PC-9 (cell line): ENCODE measurements at places on chromosomes 12 and 14. TPM values are rescaled to one million over a fixed set of nuclear protein-coding genes. Genes with fewer than 3 reads are reported as not detected.

DNA sequence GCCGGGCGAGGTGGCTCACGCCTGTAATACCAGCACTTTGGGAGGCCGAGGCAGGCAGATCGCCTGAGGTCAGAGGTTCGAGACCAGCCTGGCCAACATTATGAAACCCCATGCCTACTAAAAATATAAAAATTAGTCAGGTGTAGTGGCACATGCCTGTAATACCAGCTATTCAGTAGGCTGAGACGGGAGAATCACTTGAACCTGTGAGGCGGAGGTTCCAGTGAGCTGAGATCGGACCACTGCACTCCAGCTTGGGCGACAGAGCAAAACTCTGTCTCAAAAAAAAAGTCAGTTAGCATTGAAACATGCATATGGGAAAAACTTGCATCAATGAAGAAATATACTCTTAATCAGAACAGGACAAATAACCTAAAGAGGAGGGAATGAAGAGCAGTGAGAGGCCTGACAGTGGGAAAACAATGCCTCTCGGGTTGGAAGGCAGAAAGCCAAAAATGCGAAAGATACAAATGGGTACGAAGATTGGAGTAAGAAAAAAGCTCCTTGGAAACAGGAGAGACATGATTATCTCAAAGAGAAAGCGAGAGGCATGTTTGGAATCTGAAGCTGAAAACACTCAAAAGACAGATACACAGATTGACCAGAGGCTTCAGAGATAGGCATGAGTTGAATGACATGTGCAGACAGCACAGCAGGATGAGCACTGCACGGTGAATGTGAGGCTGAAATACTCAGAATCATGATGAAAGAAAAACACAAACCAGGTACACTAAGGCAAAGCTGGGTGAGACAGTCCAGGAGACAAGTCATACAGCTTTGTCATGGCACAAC lies 30.6 kb downstream of the RESF1 start:
- H3K4me1 ChIP-seq, result no peaks in the 10 kb centered on the region
- no peaks in the 10 kb centered on the region for H3K36me3 ChIP-seq
- H3K4me3 ChIP-seq, result no peak overlapping the region
- no peak for DNase-seq
- no peak overlapping the region for H3K27ac ChIP-seq

- H3K4me1 ChIP-seq, result no peaks in the 10 kb centered on the region
- peaks cover 8% of the 10 kb centered on the region; the same call in 1 of the 2 replicates for H3K36me3 ChIP-seq
- H3K27me3 ChIP-seq, result no peaks in the 10 kb centered on the region
- DNase-seq, result no peak
- H3K27ac ChIP-seq, result no peak overlapping the region
Measured at GRCh38 chr14:63524537-63525155, 18.5 kb downstream of the PPP2R5E start.

- peaks cover 5% of the 10 kb centered on the region for H3K36me3 ChIP-seq
- no peak overlapping the region for H3K27ac ChIP-seq
- no peaks in the 10 kb centered on the region for H3K4me1 ChIP-seq
- H3K4me3 ChIP-seq, result no peak overlapping the region
Measured at GRCh38 chr12:132162508-132163031, 18.3 kb downstream of the NOC4L start.

GRCh38 chr14:100325958-100326357 lies 2.8 kb downstream of the SLC25A47 start:
- H3K27me3 ChIP-seq, result no peaks in the 10 kb centered on the region
- no peak overlapping the region for H3K4me3 ChIP-seq
- H3K27ac ChIP-seq, result no peak overlapping the region
- H3K36me3 ChIP-seq, result no peaks in the 10 kb centered on the region
- DNase-seq, result no peak

DNA sequence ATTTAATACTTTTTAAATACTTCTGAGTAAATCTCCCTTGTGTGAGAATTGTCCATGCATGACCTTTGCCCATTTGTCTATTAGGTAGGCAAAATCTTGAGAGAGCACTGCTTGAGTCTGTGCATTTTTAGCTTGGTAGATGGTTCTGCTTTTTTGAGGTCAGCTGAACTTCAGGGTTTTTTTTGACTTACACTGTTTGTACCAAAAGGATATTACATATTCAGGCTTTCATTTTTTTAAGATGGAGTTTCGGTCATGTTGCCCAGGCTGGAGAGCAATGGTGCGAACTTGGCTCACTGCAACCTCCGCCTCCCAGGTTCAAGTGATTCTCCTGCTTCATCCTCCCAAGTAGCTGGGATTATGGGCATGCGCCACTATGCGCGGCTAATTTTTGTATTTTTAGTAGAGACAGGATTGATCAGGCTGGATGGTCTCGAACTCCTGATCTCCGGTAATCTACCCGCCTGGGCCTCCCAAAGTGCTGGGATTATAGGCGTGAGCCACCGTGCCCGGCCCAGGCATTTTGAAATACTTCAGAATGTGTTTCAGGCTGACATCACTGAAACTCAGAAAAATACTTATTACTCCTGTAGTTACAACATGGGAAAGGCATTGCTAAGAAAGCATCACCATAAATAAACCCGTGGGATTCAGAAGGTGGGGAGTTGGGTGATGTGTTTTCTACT lies 11.1 kb downstream of the RASSF3 start:
- H3K4me1 ChIP-seq, result peaks cover 59% of the 10 kb centered on the region
- H3K4me3 ChIP-seq, result no peak overlapping the region
- no peak overlapping the region for H3K27ac ChIP-seq
- no peaks in the 10 kb centered on the region for H3K27me3 ChIP-seq

DNA sequence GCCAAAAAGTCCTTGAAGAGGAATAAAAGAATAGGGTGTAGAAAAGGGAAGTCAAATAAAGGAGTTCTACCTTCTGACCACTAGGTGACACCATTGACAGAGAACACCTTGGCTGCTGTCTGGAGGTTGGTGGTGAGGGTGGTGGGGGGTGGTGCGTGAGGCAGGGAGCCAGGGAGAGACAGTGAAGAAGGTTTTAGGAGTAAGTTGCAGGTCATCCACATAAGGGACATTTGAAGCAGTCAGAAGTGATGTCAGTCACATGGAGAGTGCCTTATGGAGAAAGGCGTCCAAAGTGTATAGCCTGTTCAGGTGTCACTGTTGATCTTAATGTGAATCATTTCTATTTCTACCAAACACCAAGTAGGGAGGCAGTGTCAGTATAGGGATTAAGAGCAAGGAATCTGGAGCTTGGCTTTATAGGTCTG lies 279.3 kb upstream of the DDHD1 start:
- peak; percentile 25 for DNase-seq
- no peak overlapping the region for H3K4me3 ChIP-seq
- H3K36me3 ChIP-seq, result no peaks in the 10 kb centered on the region
- no peaks in the 10 kb centered on the region for H3K4me1 ChIP-seq

- peaks cover 16% of the 10 kb centered on the region; the same call in 1 of the 2 replicates for H3K27me3 ChIP-seq
- no peak within 1 kb of the TSS for H3K27ac ChIP-seq
- no peaks in the 10 kb centered on the region for H3K36me3 ChIP-seq
- no peaks in the 10 kb centered on the region for H3K4me1 ChIP-seq
Measured at GRCh38 chr14:41606532-41607303, at the start of gene LRFN5. Gene LRFN5, plus strand, starts transcription at chr14:41606876.

ITGB7 gene
- 2.4 and 3.3 TPM in 2 replicates for total RNA-seq

- no peaks in the 10 kb centered on the region for H3K4me1 ChIP-seq
- no peak for DNase-seq
- no peaks in the 10 kb centered on the region for H3K27me3 ChIP-seq
- no peak overlapping the region for H3K27ac ChIP-seq
- no peak overlapping the region for H3K4me3 ChIP-seq
Measured at GRCh38 chr12:68467514-68467913, 135.4 kb upstream of the MDM1 start.

DNA sequence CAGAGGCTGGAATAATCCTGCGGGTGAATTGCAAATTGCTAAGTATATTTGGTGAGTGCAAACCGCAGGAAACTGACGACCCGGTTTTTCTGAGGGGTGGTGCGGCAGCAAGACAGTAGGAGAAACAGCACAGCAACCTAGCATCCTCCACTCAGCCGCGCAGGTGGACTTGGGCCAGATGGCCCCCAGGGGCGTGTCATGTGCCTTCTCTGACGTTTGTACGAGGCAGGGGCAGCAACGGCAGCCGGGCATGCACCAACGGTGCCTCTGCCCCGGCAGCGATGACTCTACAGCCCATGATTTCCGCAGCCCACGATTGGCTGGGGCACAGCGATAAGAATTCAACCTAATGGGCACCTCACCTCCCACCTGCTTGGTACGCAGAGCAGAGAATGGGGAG lies 11.1 kb upstream of the CLEC2A start:
- no peaks in the 10 kb centered on the region for H3K36me3 ChIP-seq
- H3K4me1 ChIP-seq, result no peaks in the 10 kb centered on the region
- H3K4me3 ChIP-seq, result no peak overlapping the region
- DNase-seq, result no peak
- H3K27ac ChIP-seq, result no peak overlapping the region
- no peaks in the 10 kb centered on the region for H3K27me3 ChIP-seq

BICDL1 gene
- total RNA-seq, result 14.4 and 18.6 TPM in 2 replicates

- DNase-seq, result no peak
- no peaks in the 10 kb centered on the region for H3K4me1 ChIP-seq
- H3K27ac ChIP-seq, result no peak overlapping the region
- H3K4me3 ChIP-seq, result no peak overlapping the region
Measured at GRCh38 chr14:99322731-99323599, 51.0 kb upstream of the BCL11B start.

LUM gene
- total RNA-seq, result not detected in 2 replicates

PROX2 gene
- not detected in 2 replicates for total RNA-seq

DNA sequence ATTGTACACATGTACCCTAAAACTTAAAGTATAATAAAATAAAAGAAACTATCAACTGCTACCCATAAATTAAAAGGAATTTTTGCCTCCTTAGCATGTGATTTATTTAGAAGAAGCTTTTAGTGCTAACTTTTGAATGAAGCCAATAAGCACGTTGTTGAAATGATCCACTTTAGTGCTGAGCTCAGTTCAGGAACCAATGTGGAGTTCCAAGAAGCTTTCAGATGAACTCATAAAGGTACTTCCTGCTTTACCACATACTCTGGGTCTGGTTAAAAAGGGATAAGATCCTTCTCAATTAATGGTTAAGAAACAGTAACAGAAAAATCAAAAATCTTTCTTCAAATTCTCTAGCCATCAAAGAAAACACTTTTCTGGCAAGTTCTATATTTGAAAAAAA lies 39.4 kb downstream of the TMTC1 start:
- H3K27ac ChIP-seq, result no peak overlapping the region
- H3K4me1 ChIP-seq, result no peaks in the 10 kb centered on the region
- no peak overlapping the region for H3K4me3 ChIP-seq
- no peaks in the 10 kb centered on the region for H3K27me3 ChIP-seq

GRCh38 chr14:103055695-103056094 lies 1.7 kb downstream of the CDC42BPB start:
- H3K4me1 ChIP-seq, result peaks cover 49% of the 10 kb centered on the region
- DNase-seq, result no peak
- H3K4me3 ChIP-seq, result peak overlapping the region; percentile 86
- H3K36me3 ChIP-seq, result peaks cover 16% of the 10 kb centered on the region; the same call in 1 of the 2 replicates

DNA sequence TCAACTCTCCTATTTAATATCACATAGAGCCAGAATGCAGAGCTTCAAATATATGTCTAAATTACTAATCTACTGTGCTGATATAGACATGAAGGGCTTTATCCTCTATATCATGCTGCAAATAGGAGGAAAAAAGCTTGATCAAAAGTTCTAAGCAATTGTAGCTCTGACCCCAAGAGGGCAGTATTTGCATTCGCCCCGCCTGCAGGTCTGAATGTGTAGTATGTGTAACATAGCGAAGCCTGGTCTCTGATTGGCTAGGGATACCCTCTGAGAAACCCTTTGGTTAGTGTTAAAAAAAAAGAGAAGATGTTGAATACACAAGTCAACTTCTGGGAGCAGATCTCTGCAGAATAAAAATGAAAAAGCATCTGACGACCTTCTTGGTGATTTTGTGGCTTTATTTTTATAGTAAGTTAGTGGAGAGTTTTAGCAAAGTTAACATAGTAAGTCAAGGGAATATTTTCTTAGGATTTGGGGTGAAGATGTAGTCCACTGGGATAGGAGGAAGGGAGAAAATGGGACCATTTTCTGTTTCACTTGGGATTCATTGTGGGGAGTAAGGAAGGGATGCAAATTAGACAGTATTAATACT lies 151.6 kb upstream of the OR4E1 start:
- H3K27ac ChIP-seq, result no peak overlapping the region
- peaks cover 7% of the 10 kb centered on the region; the same call in 1 of the 2 replicates for H3K4me1 ChIP-seq
- H3K27me3 ChIP-seq, result no peaks in the 10 kb centered on the region
- DNase-seq, result no peak
- no peaks in the 10 kb centered on the region for H3K36me3 ChIP-seq

- no peaks in the 10 kb centered on the region for H3K27me3 ChIP-seq
- DNase-seq, result no peak
- no peaks in the 10 kb centered on the region for H3K4me1 ChIP-seq
- no peak overlapping the region for H3K4me3 ChIP-seq
Measured at GRCh38 chr14:59964251-59965007, 44.5 kb downstream of the LRRC9 start.

DNA sequence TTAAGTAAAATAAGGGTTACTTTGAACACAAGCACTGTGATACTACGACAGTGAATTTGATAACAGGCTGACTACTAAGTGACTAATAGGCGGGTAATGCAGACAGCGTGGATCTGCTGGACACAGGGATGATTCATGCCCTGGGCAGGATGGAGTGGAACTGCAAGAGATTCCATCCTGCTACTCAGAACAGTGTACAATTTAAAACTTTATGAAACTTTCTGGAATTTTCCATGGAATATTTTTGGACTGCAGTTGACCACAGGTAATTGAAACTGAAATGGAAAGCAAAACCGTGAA lies 46.0 kb downstream of the YEATS4 start:
- H3K4me3 ChIP-seq, result no peak overlapping the region
- H3K4me1 ChIP-seq, result peaks cover 19% of the 10 kb centered on the region
- H3K36me3 ChIP-seq, result no peaks in the 10 kb centered on the region
- peak overlapping the region; percentile 40 for H3K27ac ChIP-seq
- no peaks in the 10 kb centered on the region for H3K27me3 ChIP-seq

FAM181A gene
- total RNA-seq, result not detected in 2 replicates

GRCh38 chr14:93787465-93788292 lies 606 bp downstream of the PRIMA1 start:
- H3K27me3 ChIP-seq, result peaks cover 38% of the 10 kb centered on the region
- no peak overlapping the region for H3K27ac ChIP-seq
- no peaks in the 10 kb centered on the region for H3K36me3 ChIP-seq

- no peaks in the 10 kb centered on the region for H3K36me3 ChIP-seq
- H3K4me3 ChIP-seq, result no peak overlapping the region
- peak; percentile 97 for DNase-seq
- peaks cover 53% of the 10 kb centered on the region for H3K4me1 ChIP-seq
Measured at GRCh38 chr14:31263485-31264133, 56.0 kb upstream of the HECTD1 start.

- H3K27ac ChIP-seq, result no peak overlapping the region
- H3K36me3 ChIP-seq, result no peaks in the 10 kb centered on the region
- no peaks in the 10 kb centered on the region for H3K27me3 ChIP-seq
- DNase-seq, result no peak
Measured at GRCh38 chr14:32770422-32770821, 168.3 kb upstream of the NPAS3 start.

- no peak for DNase-seq
- no peaks in the 10 kb centered on the region for H3K27me3 ChIP-seq
- no peaks in the 10 kb centered on the region for H3K4me1 ChIP-seq
- no peaks in the 10 kb centered on the region for H3K36me3 ChIP-seq
- no peak overlapping the region for H3K27ac ChIP-seq
Measured at GRCh38 chr12:29662734-29663323, 120.9 kb downstream of the TMTC1 start.
